ENCODE measurements at places on chromosomes 2 and 18.

DNA sequence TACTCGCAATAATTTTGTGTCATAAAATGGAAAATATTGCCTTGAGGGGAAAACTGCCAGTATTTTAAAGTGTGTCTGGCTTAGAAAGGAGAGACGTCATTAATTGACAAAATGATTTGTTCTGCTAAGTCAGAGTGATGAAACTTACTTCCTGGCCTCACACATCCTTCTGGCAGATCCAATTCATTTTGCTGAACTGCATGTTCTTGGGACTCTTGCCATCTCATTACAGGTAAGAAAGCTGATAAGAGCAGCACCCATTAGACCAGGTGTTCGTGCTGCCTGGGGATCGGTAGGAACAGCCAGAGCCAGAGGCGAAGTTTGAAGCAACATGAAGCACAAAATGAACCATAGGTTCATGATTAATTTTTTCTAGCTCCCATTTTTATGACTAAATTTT is 38.0 kb downstream of the KCNE4 start:
- no peak for DNase-seq

DNA sequence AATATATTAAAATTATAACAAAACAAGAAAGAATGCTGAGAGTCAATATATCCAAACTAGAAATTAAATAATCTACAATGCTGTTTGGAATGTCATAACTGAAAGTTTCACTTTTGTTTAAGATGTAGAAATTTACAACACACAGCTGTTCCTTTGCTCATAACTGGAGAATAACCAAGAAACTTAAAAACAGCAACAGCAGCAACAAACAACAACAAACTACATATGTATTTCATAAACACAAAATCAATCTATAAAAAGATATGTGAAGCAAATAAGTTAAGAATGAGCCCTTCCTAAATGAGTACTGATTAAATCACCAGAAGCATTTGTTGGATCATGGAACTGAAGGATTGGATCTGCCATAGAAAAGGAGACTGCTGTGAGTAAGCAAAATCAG is 456.5 kb upstream of the ZNF804A start:
- no peak for DNase-seq

- no peak for DNase-seq
Measured at GRCh38 chr18:285817-286216, 18.0 kb upstream of the THOC1 start.

- DNase-seq = peak; percentile 33
Measured at GRCh38 chr2:241009601-241010530, 11.4 kb downstream of the SNED1 start.

DNA sequence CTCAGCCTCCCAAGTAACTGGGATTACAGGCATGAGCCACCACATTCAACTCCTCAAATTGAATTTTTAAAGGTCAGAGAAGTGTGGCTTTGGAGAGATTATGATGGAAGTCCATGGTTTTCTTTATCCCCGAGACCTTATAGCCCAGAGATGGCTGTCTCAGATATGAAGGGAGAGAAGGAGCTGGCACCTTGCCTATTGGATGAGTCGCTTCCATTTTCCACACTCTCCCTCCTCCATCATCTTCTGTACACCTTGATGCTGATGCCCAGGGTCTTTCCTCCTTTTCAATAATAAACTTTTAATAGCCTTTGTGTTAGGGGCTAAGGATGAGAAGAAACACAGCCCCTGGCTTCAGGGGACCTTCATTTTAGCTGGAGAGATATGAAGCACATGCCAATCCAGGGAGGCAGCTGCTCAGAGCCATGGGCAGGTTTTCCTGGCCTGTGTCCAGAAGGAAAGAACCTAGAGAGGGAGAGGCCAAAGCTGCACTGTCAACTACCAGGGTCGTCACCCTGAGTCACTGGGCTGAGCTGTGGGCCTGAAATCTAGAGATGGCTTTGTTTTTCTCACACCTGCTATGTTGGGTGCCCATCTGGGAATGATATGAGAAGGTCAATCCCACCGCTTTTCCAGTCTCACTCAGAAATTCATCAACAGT is 146.0 kb upstream of the SERTAD2 start:
- DNase-seq = no peak

DNA sequence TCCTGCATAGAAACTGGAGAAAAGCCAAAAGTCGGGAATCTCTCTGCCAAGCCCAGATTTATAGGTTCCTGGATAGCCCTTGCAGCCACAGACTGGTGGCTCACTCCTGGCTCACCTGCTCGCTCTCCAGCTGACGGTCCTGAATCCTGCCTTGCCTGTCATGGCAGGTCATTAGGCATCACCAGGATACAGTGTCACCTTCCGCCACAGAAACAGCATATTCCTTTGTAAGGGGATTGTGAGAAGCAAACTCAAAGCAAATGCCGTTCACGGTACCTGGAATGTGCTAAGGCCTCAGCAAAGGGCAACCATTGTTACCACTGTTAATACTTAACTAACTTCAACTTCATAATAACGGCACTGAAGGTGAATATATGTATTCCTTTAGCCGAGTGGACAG is 57.1 kb upstream of the GPR45 start:
- no peak for DNase-seq

DNA sequence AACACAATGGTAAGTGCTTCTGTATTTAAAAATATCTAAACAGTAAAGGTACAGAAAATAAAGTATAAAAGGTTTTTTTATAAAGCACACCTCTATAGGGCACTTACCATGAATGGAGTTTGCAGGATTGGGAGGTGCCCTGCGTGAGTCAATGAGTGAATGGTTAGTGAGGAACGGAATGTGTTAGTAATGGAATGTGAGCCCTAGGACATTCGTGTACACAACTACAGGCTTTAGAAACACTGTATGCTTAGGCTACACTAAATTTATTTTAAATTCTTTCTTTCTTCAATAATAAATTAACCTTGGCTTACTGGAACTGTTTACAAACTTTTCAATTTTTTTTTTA is 337.9 kb upstream of the SLC39A10 start:
- no peak for DNase-seq

DNA sequence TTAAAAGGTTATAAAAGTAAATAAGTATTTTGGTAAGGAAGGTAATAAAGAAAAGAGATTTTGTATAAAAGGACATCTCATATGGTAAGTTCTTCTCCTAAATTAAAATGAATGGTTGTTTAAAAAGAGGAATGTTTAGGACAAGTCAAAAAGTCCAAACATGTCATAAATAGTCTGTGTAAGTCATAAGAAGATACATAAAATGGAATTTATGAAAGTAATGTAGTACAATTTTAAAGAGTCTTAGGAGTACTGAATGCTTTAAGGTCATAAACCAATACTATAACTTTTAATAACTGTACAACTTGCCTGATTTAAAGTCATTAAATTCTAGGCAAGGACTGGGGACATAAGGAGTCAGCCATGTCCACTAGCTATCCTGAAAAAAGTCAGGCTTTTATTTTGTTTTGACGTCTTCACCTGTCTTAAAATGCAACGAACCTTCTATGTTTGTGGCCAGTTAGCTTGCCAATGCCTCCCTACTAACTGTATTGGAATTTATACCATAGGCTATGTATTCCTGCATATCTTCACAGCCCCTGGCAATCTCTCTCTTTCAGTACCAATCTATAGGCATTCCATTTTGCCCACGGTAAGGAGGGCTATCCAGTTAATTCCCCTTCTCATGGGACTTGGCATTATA is 312.3 kb upstream of the LRRTM4 start:
- DNase-seq = no peak

DNA sequence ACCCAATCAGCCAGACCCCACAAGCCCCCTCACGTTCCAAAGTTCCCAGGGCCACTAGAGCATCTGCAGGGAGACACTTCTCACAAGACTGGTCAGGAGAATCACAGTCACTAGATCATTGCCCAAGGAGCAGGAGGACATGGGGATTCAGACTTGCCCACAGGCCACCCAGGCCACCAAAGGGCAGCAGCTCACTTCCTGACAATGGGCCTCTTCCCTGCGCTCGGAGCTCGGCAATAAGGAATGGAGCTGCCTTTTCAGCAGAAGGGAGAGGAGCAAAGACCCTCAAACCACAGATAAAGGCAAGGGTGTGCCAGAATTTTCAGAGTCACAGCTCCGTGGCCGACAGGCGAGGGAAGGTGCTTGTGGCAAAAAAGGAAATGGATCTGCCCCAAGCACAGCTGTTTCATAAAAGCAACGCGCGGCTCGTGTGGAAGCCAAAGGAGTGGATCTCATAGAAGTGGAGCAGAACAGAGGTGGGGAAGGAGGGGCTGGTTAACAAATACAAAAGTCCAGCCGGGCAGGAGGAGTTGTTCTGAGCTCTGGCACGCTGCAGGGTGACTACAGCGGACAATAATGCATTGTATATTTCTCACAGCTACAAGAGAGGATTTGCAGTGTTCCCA is 72.1 kb downstream of the EDAR start:
- DNase-seq = no peak

DNA sequence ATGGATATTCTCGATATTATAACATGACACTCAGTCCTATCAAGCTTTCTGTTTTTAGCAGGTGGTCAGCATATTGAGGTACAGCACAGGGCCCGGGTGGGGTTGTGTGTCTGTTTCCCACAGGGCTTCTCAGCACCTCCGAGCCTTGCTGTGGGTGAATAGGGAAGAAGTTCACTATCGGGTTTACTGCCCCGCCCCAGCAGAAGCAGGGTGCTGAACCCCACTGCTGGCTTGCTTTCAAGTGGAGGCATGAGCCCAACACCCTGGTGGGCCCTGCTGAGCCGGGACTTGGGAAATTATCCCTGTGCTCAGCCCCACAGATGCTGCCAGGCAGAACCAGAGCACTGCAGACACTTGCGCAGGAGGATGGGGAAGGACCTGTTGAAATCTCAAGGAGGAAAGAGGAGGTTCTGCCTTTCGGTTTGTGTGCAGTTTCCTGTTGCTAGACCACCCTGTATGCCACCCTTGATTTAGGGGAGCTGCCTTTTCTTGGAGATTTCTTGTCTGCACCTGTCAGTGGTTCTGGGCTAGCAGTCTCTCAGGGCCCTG is 270.3 kb upstream of the SALL3 start:
- DNase-seq = no peak

GRCh38 chr18:58591286-58591685 is 37.6 kb downstream of the ALPK2 start:
- DNase-seq = no peak

DNA sequence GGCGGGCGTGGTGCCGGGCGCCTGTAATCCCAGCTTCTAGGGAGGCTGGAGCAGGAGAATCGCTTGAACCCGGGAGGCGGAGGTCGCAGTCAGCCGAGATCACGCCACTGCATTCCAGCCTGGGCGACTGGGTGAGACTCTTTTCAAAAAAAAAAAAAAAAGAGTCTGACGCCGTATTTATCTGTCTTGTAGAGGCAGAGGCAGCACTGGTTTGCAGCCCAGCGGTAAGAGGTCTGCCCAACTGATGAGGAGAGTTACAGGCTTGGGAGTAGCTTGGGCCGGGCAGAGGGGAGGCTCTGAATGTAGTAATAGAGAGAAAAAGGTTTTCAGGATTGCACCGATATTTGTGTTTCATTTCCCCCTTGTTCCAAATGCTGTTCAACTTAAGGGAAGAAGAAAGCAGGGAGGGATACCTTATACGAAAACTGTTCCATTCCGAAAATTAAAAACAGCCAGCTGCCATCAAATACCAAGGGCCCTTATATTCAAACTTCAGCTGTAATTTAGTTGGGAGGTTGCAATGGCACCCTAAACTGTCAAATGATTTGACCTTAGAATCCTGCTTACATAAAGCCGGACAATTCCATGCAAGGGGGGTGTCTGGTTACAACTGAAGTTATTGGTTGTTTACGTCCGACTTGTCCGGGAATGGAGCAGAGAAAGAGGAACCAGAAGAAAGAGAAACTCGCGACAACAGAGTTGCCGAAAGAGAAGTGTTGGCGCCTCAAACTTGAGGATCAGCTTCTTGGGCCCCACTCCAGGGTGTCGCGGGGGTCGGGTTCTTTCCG is 9.2 kb upstream of the SP9 start:
- no peak for DNase-seq

- no peak for DNase-seq
Measured at GRCh38 chr2:48080534-48081316, 174.4 kb upstream of the FBXO11 start.

DNA sequence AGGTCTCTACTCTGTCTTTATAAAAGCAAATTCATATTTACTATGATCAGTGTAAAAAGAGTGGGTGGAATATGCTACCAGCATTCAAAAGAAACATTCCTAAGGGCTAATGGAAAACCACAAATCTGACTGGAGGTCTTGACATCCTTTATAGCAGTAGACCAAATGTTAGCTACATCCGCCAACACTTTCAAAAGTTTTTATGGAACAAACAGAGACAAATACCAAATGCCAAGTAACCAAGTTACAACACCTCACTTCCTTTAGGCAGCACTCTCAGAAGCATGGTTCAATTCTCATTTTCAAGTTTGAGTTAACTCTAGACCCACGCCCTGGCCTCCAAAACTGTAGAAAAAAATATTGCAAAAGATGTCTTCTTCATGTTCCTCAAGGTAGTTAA is 78.3 kb upstream of the SETBP1 start:
- DNase-seq = no peak

DNA sequence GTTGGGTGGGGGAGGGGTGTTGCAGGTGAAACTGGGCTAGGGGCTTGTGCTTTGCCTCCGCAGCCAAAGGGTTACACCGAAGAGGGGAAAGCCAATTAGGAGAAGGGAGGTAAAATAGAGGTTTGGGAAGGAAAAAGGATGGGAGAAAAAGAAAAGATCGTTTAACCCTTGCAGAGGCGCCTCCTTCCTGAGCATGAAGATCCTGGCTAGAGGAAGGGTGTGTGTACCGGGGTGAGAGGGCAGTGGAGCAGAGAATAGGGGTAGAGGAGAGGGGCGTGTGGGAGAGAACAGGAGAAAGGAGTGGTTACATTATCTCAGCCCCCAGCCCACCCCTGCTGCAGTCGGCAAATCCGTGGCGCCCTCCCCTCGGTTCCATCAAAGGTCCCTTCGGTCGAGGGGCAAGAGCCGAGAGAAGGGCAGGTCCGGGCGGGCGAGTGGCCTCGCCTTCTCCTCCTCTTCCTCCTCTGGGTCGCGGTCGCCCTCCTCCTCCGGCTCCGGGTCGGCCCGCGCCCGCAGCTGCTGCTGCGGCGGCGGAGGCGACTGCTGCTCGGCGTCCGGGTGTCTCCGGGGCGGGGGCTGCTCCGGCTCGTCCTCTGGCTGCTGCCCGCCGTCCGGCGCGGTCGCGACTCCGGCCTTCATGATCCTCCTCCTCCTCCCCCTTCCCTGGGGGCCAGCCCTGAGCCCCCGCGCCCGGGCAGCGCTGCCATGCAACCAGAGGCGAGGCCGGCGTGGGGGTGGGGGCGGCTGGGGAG is 1.1 kb downstream of the MARCHF4 start:
- DNase-seq = no peak

DNA sequence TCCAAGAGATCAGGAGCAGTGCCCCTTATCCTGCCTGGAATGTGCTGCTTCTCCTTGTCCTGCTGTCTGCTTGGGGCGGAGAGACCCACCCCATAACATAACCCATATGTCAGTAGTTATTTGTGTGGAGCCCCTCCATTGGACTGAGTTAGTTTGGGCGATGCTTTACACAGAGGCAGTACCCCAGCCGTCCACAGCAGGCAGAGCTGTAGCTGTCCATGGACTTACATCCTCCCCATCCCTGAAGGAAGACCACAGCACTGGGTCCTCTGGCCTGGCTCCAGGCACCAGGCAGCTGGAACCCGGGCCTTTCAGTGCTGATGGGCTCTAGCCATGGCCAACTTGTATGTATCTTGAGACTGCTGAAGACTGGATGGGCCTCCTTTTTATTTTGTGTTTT is 20.3 kb downstream of the GKN2 start:
- no peak for DNase-seq

GRCh38 chr2:200509235-200509611 is 645 bp downstream of the KCTD18 start:
- DNase-seq = no peak

- DNase-seq = no peak
Measured at GRCh38 chr2:36780231-36780839, 83.8 kb downstream of the VIT start.

GRCh38 chr18:37511721-37512298 is 53.8 kb downstream of the CELF4 start:
- no peak for DNase-seq
